ENCODE measurements at places on chromosomes 7 and 10.

- DNase-seq = no peak
These were observed 67.6 kb upstream of the PHYHIPL start for GRCh38 chr10:59108886-59109288.

DNA sequence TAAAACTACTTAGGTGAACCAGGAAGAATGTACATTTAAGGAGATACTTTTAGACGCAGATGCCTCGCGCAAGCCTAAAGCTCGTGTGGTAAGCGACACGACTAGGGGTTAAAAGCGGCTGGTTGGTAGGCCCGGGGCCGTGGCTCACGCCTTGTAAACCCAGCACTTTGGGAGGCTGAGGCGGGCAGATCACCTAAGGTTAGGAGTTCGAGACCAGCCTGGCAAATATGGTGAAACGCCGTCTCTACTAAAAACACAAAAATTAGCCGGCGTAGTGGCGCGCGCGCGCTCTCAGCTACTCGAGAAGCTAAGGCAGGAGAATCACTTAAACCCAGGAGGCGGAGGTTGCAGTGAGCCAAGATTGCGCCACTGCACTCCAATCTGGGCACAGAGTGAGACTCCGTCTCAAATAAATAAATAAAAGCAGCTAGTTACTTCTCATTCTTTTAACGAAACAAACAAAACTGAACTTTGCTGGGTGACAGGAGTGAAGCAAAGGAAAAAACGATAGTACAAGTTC, 879 bp downstream of the NUDT5 start:
- peak; percentile 14 for DNase-seq

- DNase-seq = no peak
These were observed 49.4 kb downstream of the CPEB3 start for GRCh38 chr10:92241501-92241900.

- no peak for DNase-seq
These were observed 27.1 kb upstream of the PAX2 start for GRCh38 chr10:100718197-100718742.

DNA sequence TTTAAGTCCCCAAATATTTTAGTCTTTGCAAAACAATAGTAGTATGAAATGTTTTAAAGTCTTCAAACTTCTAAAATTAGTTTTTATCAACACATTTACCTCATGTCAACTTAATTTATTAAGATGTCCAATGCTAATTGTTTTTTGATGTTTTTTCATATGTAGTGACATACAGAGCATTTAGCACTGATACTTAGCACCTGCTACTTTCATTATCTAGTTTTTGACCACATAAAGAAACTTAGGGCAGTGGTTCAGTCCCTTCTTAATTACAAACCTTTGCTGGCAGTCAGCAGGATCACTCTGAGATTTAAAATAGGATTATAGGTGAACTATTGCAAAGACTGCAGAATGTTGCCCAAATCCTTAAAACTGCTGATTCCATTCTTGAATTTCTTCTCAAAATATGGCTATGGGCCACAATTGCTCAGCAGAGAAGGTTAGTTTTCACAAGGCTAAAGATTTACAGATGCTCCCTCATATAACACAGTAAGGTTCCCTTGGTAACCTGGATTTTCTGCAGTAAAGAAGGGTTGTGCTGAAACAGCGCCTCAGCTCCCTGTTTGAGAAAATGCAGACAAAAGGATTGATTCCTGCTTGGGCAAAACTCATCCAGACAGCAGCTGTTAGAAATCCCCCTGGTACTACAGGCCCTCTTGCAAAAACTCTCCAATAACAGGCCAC, 3.4 kb downstream of the GPR85 start:
- no peak for DNase-seq

- DNase-seq = no peak
These were observed 24.8 kb downstream of the JCAD start for GRCh38 chr10:30034433-30035137.

DNA sequence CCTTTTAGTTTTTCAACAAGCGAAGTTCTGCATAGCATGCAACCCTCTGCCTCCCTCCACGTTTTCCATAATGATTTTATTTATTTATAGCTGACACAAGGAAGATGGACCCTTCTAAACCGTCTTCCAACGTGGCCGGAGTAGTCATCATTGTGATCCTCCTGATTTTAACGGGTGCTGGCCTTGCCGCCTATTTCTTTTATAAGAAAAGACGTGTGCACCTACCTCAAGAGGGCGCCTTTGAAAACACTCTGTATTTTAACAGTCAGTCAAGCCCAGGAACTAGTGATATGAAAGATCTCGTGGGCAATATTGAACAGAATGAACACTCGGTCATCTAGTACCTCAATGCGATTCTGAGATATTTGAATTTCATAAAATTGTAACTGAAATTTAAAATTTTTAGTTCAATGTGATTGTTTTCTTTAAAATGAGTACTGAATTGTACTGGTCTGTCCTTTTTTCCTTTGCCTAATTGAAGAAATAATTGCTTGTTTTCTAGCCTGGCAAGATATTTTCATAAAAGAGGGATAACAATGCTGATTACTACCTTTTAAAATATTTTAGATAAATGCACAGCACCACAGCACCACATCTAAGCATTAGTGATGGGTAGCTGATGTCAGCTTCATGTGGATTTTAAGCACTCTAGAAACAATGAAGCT, 41.5 kb upstream of the SLC39A12 start:
- no peak for DNase-seq

- no peak for DNase-seq
These were observed 6.5 kb upstream of the NANOS1 start for GRCh38 chr10:119022846-119023552.

- DNase-seq = no peak
These were observed 44.2 kb upstream of the RNF148 start for GRCh38 chr7:122746948-122747347.

DNA sequence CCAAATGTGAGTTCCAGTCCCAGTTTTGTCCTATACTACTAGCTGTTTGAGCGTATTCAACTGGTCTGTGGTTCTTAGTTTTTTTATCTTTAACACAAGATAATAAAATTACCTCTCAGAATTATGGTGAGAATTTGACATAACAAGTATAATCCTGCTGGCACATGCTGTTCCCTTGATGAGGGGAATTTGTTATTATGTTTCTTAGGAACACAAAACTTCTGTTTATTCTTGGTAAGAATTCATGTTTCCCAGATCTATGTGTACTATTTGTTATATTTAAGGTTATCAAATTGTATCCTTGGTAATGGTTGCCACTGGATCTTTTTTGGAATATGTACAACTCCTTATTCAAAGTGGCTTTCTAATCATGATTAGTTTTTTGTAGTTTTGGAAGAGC, 335.6 kb downstream of the ADK start:
- DNase-seq = no peak

DNA sequence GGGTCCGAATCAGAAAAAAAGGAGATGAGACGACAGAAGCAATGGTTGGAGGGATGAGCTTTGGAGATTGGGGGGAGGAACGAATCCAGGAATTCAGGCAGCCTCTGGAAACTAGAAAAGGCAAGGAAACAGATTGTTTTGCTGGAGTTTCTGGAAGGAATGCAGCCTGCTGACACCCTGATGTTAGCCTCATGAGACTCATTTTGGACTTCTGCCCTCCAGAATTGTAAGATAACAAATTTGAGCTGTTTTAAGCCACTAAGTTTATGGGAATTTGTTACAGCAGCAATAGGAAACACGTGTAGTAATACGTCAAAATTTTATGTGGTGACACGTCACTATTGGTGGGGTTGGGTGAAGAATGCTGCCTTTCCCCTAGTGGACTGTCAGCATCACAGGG, 25.6 kb upstream of the NPS start:
- DNase-seq = no peak

- DNase-seq = no peak
These were observed 166.4 kb downstream of the CCSER2 start for GRCh38 chr10:84494849-84495180.

GRCh38 chr7:35241884-35242283, 12.0 kb downstream of the TBX20 start:
- DNase-seq = no peak

- no peak for DNase-seq
These were observed 73.3 kb upstream of the MTPN start for GRCh38 chr7:136050462-136050847.

- DNase-seq = no peak
These were observed 196.3 kb downstream of the CDCA7L start for GRCh38 chr7:21749378-21749777.

DNA sequence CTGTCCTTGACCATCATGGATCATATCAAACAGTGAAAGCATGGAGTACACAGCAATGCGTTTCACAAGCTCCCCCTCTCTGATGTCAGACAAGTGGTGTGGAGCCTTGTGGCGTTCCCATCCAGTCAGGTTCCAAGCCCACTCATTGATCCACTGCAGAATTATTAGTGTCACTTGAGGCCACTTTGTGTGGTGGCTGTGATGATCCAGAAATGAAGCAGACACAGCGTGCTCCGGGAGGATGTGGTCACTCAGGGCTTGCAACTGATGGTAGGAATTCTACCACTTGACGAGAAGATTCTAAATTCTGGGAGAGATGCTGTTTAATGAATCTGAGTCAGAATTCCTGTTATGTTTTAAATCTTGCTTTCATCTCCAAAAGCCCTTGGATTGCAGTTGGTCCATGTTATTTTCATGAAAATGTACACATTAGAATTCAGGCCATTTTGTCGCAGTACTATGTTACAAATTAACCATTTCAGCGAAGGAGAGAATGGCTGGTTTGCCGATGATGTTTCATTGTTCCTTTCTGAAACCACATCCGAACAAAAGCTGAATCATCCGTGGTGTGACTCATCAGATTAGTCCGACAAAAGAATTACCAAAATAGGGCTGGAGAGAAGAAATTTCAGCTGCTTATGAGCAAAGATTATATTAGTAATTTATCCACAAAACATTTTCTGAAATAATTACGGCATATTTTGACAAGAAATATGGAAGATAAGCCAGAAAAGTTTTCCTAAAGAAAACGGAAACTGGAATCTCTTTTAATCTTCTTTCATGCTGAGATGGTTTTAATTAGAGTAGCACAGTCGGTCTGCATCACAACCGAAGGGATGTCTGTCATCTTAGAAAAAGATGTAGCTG, 48.1 kb downstream of the INSYN2A start:
- no peak for DNase-seq

DNA sequence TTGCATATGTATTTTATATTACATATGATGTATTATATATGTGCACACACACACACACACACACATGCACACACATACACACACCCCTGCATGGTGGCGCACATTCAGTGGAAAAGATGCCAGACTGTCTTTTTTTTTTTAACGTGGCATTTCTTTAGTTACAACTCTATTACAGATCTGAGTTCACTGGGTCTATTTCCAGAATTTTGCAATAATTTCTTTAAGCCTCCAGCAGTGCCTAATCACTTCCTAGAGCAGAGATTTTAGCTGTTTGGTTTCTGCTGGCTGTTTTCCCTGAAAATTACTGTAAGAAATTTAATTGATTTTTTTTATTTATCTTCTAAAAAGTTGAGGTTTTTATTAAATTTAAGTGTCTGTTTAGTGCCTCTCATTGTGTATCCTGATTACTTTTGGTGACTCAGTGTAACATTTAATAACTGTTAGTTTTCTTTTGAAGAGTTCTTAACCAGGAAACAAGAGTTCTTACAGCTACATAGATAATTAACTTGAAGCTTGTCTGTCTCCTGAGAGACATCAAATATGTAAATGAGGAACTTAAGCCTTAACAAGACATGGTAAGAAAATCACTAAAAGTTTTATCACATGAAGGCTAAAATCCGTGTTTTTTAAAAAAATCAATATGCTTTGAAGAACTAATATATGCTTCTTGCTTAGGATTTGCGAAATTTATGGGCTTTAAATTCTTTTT, 232.0 kb downstream of the MDFIC start:
- no peak for DNase-seq

GRCh38 chr10:29212597-29212996, 76.3 kb upstream of the LYZL1 start:
- no peak for DNase-seq

DNA sequence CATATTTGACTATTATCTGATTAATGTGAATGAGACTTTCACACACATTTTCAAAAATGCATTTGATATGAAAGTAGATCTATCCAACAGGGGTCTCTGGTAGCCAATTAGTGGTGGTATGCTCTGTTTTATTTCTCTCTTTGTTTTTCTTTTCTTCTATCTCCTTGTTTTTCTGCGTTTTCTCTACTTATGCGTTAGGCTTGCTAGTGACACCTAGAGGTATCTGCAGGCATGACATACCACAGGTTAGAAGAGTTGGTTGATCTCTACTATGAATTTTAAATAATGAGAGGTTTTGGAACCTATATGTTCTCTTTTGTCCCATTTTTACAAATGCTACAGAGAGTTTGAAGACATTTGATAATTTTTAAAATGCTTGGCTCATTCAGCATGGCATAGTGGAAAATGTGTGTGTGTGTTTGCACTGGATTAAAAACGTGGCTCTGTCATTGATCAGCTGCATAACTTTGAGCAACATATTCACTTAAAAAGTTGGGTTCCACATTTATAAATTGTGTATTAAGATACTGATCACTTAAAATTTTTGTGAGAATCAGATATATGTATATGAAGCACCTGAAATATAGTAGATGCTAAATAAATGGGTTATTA, 28.1 kb upstream of the PLXDC2 start:
- DNase-seq = no peak

- no peak for DNase-seq
These were observed 171.3 kb downstream of the RNLS start for GRCh38 chr10:88411772-88412349.

DNA sequence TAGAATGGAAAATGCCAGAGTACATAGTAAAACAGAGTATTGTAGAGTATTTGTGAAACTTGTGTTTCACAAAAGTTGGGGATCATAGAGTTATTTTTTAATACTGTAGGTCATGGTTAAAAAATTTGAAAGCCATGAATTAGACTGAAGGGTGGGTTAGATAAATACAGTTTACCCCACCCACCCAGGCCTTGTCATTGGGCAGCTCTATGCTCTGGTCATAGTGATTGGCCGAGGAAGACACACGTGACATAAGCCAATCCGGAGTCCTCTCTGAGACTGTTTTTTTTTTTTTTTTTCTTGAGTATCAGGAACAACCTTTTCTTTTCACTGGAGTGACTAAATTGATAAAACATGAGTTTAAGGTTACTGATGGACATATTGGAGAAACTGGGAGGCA, 33.3 kb upstream of the ORC5 start:
- DNase-seq = no peak

GRCh38 chr7:41197769-41198168, 505.1 kb downstream of the INHBA start:
- no peak for DNase-seq

DNA sequence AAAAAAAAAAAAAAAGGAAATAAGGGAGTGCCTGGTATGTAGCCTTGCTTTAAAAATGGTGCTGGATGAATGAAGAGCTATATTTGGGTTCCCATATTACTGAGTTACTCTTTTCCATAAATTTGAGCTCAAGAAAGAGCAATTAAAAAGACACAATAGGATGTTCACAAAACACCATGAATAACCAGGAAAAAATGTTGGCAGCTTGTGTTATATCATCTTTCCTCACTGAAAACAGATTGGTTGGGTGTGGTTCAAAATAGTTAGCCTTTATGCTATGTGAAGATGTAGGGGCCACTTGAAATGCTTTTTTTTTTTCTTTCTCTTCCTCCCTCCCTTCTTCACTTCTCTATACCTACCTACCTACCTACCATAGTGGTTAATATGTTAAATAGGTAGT, 256.9 kb downstream of the STK31 start:
- DNase-seq = no peak

Measured in effector memory CD8-positive, alpha-beta T cell (primary cell).